ENCODE measurements at places on chromosomes 16 and 17.

GRCh38 chr17:64001763-64002529 is 3.8 kb downstream of the PRR29 start:
- no peak for DNase-seq

DNA sequence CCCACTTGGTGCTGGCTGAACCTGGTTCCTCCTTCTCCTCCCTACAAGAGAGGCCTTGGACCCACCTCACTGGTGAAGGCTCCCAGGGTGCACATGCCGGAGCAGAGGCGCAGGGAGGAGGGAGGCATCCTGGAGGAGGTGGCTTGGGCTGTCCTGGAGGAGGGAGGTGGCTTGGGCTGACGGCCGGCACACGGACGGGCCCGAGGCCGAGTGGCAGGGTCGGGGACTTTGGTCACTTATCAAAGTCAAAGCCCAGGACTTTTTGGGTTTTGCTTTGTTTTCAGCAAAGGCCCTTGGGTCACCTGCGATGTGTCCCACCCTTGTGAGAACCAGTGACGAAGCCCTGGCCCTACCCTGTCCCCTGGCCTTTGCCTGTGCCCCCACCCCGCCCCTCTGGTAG is 28.5 kb downstream of the ENDOV start:
- no peak for DNase-seq

DNA sequence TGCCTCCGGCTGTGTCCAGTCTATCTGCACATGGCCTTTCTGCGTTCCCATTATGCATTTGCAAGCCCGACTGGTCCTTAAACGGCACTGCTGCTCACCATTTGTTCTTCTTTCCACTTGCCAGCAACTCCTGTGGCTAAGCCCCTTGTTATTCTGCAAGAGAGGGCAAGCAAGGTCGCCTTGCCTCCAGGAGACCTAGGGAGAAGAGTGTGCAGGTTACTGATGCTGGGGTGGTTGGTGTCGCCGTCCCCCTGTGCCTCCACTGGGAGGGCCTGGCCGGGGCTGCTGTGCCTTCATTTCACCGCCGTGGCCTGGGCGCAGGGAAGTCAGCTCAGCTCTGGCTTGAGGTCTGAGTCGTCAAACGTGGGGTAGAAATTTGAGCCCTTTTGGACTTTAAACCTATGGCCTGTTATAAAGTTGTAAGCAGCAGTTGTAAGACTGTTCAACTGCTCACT is 12.7 kb downstream of the SLC6A4 start:
- no peak for DNase-seq

DNA sequence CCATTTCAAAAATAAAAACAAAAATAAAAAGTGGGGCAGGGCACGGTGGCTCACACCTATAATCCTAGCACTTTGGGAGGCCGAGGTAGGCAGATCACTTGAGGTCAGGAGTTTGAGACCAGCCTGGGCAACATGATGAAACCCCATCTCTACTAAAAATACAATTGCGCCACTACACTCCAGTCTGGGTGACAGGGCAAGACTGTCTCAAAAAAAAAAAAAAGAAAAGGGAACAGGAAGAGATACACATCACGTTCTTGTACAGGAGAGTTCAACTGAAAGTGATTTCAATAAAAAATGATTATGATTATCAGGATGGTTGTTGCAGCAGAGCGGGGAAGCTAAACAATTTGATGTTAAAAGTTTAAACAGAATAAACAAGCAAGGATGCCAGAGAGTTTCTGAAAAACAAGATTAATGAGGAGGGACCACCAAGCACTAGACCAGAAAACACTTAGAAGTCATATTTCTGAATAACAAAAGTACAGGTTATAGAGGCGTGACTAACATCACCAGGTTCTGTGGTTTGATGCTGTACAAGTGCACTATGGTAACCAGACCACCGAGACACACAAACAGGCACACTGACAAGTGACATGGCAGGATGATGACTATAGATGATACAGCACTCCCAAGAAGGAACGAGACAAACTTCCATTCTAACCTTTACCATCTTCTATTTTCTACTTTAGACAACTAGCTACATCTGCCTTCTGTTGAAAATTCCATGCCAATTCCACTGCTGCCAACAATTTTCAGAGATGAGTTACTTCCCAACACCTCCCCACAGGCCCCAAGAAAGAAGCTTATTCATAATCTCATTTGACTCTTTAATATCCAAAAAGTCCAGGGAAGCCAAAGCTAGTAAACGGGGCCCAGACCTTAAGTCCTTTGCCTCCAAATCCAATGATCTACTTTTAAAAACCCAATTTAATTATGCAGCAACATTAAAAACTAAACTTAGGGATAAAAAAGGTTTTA is 11.8 kb downstream of the DNAJA2 start:
- DNase-seq: no peak

DNA sequence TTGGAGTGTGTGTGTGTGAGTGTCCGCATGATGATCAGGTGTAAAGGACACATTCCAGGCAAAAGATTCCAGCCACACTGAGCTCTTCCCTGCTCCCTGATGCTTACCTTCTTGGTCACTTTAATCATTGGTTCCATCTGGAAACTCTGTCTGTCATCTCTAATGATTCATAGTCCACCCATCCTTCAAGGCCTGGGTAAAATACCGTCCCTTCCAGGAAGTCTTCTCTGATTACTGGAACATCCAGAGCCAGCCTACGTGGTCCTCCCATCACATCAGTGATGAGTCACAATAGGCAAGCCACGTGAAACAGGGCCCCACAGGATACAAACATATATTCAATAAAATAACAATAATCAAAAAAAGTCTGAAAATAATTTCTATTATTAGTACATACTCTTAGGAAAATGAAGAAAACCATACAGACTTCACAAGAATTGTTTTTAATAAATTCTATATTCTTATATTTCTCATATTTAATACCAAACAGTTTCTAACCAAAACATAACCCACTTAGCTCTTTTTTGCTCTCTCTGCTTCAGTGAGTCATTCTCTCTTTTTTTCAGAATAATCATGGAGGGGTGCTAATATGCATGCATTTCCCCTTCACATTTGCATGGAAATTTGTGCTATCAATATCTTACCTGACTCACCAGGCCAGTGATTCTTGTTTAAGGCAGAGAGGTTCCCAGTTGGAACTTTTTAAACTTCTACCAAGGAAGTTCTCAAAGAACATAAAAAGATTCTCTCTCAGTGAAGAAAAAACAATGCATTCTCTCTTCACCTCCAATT is 263.2 kb downstream of the TOX3 start:
- DNase-seq: no peak

Data from SJSA1 (cell line).